ENCODE measurements at places on chromosomes 4 and X.

- DNase-seq = no peak
Observed at GRCh38 chr4:833731-834367, 7.9 kb upstream of the CPLX1 start.

GRCh38 chr4:73432169-73433000, 3.6 kb upstream of the AFP start:
- no peak for DNase-seq

GRCh38 chr4:143356493-143356892, 19.8 kb downstream of the GAB1 start:
- no peak for DNase-seq

DNA sequence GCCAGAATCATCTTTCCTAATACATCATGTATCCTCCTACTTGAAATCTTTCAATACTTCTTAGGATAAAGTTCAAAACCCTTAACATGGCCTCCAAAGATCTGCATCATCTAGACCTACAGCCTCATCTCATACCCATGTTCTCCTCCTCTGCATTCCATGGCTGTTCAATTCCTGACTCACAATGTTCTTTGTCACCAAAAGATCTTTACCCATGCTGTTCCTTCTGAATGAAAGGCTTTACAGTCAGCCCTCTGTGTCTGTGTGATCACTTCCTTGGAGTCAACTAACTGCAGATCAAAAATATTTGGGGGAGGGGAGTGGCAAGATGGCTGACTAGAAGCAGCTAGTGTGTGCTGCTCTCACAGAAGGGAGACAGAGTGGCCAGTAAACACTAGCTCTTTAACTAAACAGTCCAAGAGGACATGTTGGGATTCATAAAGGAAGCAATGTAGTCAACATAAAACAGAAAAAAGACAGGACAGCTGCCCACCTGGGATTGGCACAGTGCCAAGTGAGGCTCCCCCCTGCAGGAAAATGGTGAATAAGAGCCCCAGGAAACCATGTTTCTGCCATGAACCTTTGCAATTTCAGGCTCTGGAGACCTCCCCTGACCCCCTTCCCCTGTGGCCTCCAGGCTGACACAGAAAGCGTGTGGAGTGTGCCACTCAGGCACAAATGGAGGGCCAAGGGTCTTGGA, 31.9 kb downstream of the CBR4 start:
- no peak for DNase-seq

- no peak for DNase-seq
Observed at GRCh38 chrX:131894995-131895394, 128.1 kb upstream of the STK26 start.

GRCh38 chr4:53522334-53522733, 69.0 kb downstream of the LNX1 start:
- DNase-seq = no peak
